ENCODE measurements at places on chromosomes 5 and 9.

DNA sequence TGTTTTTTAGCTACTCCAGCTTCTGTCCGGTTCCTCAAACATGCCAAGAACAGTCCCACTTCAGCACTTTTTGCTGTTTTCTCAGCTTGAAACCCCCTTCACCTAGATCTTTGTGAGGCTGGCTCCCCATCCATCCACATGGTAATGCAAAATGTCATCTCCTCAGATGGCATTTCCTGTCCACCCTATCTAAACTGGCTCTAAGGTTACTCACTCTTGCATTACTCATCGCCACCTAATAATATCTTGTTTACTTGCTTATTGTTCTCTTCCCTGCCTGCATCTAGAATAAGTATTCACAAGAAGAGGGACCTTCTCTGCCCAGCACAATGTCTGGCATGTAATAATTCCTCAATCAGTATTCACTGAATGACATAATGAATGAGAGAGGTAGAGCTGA lies 220.1 kb downstream of the FAM114A2 start:
- H3K4me3 ChIP-seq = no peak overlapping the region
- H3K36me3 ChIP-seq = no peaks in the 10 kb centered on the region
- DNase-seq = no peak
- no peak overlapping the region for H3K27ac ChIP-seq
- no peaks in the 10 kb centered on the region for H3K4me1 ChIP-seq

GRCh38 chr5:135750506-135750905 lies 84.0 kb upstream of the SLC25A48 start:
- no peaks in the 10 kb centered on the region for H3K27me3 ChIP-seq
- H3K4me1 ChIP-seq = peaks cover 11% of the 10 kb centered on the region
- H3K4me3 ChIP-seq = no peak overlapping the region

DNA sequence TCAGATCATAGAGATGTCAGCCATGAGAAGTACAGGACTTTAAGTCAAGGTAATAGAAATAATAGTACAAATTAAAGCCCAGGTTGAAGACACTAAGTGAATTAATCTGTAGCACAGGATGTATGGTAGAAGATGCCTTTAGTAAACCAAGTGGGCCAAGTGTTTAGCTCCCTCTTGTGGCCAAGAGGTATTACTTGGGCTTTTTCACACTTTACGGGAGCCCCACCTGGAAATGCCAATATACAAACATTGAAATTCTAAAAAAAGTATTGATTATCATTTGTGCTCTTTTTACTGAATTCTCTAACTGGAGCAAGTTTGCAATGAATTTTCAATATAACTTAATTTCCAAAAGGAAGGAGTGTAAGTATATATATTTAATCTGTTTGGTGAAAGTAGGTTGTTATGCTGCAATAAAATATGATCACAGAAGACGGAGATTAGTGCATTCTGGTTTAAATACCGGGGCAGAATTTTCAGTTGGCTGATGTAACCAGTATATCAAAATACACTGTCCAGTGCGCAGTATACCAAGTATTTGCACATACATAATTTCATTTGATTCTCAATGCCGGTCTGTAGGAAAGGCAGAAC lies 84.7 kb downstream of the PARP8 start:
- no peak for DNase-seq
- H3K27ac ChIP-seq = no peak overlapping the region
- H3K36me3 ChIP-seq = no peaks in the 10 kb centered on the region
- H3K27me3 ChIP-seq = no peaks in the 10 kb centered on the region
- H3K4me3 ChIP-seq = no peak overlapping the region
- H3K4me1 ChIP-seq = no peaks in the 10 kb centered on the region

DNA sequence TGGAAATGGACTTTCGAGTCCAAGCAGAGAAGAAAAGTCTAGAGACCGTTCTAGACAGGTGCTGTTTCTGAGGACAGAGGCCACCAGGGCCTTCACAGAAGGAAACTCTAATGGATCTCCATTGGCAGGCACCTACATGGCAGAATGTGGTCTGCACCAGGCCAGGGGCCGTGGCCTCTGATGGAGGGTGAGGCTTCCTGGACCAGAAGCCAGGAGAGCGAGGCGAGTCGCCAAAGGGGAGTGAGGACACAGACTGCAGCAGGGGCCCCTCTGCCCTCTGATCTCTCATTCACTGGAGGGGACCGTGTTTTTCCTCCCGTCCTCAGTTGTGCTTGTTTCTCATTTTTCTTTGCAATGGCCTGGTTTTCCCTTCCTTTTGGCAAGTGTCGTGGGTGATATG lies 41.1 kb downstream of the ALG2 start:
- no peaks in the 10 kb centered on the region for H3K4me1 ChIP-seq
- H3K36me3 ChIP-seq = no peaks in the 10 kb centered on the region
- H3K27me3 ChIP-seq = no peaks in the 10 kb centered on the region
- no peak overlapping the region for H3K27ac ChIP-seq
- DNase-seq = no peak

DNA sequence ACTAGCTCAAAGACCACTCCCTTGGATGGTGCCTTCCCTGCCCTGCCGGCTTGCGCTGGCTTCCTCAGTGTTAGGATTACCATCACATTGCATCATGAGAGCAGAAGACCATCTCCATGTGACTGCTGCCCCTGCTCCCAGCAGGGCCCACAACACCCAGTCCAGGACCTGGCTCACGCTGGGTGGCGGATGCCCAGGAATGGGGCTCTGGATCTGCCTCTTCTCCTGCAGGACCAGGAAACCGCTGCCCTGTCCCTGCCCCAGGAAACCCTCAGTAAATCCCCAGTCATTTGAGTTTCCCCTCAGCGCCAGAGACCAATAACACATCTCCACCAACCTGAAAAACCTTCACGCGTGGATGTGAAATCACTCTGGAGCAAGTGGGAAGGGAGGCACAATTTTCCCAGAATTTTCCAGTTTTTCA lies 3.3 kb upstream of the RNF44 start:
- DNase-seq = no peak
- H3K36me3 ChIP-seq = no peaks in the 10 kb centered on the region
- no peaks in the 10 kb centered on the region for H3K27me3 ChIP-seq
- no peak overlapping the region for H3K27ac ChIP-seq

- H3K36me3 ChIP-seq = no peaks in the 10 kb centered on the region
- H3K27me3 ChIP-seq = no peaks in the 10 kb centered on the region
- no peak overlapping the region for H3K4me3 ChIP-seq
- no peak for DNase-seq
These were observed 259.7 kb downstream of the MED10 start for GRCh38 chr5:6118691-6119090.

DNA sequence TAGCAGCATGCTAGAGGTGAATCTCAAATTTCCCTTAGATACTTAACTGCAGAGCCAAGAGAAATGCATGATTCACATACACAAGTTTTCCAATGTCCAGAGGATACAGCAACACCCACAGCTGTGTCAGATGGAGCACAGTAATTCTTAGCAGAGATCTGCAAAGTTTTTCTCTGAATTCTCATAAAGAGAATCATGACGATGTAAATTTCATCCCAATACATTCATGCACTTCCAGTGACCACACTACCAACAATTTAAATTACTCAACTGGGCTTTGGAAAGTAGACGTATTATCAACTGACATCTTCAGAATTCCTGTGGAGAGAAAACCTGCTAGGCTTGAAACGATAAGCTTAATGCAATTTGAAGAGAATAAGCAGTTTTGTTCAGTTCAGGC lies 378.8 kb upstream of the TLE4 start:
- no peak overlapping the region for H3K27ac ChIP-seq
- DNase-seq = no peak
- no peaks in the 10 kb centered on the region for H3K36me3 ChIP-seq
- H3K4me3 ChIP-seq = no peak overlapping the region
- no peaks in the 10 kb centered on the region for H3K27me3 ChIP-seq

- no peak for DNase-seq
- no peaks in the 10 kb centered on the region for H3K4me1 ChIP-seq
- H3K27me3 ChIP-seq = no peaks in the 10 kb centered on the region
These were observed 173.5 kb upstream of the PAPPA start for GRCh38 chr9:115980054-115980453.

DNA sequence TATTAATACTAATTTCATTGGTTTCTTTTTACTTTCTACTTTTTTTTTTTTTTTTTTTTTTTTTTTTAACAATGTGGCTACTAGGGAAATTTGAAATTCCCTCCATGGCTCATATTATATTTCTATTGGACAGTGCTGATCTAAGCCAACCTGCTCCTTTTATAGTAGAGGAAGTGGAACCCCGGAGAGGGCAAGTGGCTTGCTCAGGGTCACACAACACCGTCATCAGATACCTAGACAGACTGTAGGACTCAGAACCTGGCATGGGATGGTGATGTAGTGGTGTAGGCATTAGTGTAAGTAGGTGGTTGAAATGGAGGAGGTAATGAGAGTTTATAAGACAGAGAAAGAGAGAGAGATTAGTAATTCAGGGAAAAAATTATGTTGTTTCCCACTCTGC lies 10.8 kb downstream of the ZNF618 start:
- no peaks in the 10 kb centered on the region for H3K36me3 ChIP-seq
- H3K4me3 ChIP-seq = no peak overlapping the region
- H3K4me1 ChIP-seq = peaks cover 33% of the 10 kb centered on the region
- H3K27me3 ChIP-seq = no peaks in the 10 kb centered on the region
- H3K27ac ChIP-seq = no peak overlapping the region

DNA sequence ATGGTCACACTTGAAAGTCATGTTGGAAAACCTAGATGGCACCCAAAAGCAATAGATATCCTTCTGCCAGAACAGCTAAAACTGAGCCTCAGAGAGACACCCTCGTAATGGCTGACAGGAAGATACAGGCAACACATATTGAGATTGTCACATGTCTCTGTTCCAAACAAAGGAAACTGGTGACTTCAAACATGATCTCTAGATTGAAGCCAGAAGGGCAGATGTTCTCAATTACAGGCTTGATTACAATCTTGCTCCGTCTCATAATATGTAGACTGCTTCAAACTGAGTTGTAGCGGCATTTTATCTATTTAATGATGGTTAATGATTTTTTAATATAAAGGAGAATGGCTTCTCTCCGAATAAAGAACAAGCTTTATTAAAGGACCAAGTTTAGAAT lies 774.3 kb downstream of the KCTD16 start:
- no peaks in the 10 kb centered on the region for H3K4me1 ChIP-seq
- no peak overlapping the region for H3K27ac ChIP-seq
- no peak for DNase-seq
- no peak overlapping the region for H3K4me3 ChIP-seq
- H3K36me3 ChIP-seq = no peaks in the 10 kb centered on the region
- no peaks in the 10 kb centered on the region for H3K27me3 ChIP-seq

DNA sequence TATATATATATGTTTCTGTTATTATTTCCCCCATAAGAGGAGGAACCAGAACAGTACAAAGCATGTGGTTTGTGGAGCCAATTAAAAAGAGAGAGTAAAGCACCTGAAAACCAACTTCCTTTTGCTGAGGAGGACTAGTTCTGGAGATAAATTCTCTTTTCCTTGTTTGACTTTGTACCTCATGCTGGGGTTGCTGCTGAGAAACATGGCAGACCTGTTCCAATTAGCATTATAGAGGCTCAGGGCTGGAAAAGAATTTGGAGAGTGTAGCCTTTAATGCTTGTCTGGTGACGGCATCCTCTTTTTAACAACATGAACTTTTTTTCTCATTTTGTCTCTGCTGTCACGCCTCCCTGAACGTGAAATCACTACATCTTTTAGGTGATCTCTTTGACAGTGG lies 32.8 kb upstream of the NMUR2 start:
- H3K36me3 ChIP-seq = no peaks in the 10 kb centered on the region
- no peak for DNase-seq
- H3K27me3 ChIP-seq = no peaks in the 10 kb centered on the region
- no peaks in the 10 kb centered on the region for H3K4me1 ChIP-seq
